ENCODE measurements at places on chromosomes 5 and 9. TPM values are rescaled to one million over a fixed set of nuclear protein-coding genes. Genes with fewer than 3 reads are reported as not detected.

DNA sequence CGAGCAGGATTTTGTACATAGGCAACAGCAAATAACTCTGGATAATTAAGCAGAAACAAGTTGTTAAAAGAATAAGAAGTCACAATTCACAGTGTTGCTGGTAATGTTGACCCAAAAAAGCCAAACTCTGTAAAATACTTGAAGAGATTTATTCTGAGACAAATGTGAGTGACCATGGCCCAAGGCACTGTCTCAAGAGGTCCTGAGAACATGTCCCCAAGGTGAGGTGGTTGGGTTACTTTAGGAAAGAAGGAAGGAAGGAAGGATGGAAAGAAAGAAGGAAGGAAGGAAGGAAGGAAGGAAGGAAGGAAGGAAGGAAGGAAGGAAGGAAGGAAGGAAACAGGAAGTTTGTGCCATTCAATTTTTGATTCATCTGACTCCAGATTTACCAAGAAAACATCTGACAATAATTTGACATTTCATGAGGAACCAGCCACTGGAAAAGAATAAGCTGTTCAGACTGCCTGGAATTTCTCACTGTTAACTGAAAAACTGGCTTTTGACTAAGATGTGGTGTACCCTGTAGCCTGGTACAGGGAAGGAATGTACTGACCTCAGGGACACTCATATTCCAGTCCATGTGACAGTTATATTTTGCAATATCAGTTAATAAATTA lies 295.9 kb upstream of the TNC start:
- no peak for DNase-seq

- no peak for DNase-seq
These were observed 135.8 kb downstream of the ROR2 start for GRCh38 chr9:91814201-91814600.

- DNase-seq: no peak
These were observed 54.4 kb downstream of the AUH start for GRCh38 chr9:91307279-91307678.

DNA sequence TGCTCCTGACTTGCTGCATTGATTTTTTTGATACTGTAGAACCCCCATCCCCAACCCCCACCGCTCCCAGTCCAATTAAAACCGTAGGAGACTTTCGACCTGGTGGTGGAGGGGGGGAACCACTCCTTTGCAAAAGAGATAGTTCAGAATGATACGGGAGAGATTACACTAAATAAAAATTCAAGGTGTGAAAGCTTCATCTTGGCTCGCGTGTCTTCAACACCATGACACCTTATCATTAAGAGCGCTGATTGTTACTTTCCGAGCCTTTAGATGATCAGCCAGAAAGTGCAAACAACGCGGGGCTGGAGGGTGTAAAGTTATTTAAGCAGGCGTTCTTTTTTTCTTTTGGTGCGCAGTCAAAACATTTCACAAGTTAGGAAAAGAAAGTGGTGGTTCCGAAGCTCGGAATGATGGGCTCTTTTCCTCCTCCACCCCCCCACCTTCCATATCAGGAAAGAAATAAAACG lies 1.3 kb upstream of the ZNF462 start:
- no peak for DNase-seq

DNA sequence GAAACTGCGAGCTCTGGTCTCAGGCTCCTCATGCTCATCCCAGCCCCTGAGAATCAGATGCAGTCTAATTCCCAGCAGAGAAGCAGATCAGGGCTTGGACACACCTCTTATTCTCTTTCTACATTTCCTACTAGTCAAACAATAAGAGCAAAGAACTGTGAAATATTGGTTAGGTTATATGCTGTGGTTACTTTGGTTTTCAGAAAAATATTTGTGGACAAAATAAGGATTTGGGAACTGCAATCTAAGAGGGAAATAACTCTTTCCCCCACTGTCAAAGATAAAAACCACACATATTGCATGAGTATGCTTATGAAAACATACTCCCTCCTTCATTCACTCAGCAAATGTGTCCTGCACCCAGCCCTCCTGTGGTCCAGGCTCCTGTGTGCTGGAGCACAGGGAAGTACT lies 164.5 kb upstream of the S1PR3 start:
- DNase-seq: no peak

- no peak for DNase-seq
These were observed 13.9 kb downstream of the MAP1B start for GRCh38 chr5:72121052-72121779.

DNA sequence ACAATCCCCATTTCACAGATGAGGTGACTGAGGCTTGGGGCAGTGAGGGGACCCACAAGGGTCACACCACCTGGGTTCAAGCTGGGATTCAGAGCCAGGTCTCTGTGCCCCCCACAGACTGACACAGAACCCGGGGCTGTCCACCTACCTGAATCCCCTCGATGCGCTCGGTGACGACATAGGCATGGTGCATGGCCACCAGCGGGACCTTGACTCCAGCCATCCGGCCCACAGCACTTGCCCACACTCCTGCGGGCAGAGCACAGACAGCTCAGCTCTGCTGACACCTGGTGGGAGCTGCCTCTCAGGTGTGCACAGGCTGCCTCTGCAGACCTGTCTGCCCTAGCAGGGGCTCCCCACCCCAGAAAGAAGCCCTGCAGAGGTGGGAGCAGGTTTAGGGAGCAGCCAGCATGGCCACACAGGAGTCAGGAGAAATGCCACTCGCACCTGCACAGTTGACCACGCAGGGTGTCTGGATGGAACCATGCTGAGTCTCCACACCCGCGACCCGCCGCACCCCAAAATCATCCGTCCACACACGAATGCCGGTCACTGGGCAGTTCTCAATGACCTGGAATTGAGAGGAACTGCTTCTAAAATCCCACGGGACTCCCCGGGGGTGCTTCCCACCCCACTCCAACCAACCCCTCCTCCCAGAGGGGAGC lies 8.4 kb downstream of the SARDH start:
- DNase-seq: no peak

DNA sequence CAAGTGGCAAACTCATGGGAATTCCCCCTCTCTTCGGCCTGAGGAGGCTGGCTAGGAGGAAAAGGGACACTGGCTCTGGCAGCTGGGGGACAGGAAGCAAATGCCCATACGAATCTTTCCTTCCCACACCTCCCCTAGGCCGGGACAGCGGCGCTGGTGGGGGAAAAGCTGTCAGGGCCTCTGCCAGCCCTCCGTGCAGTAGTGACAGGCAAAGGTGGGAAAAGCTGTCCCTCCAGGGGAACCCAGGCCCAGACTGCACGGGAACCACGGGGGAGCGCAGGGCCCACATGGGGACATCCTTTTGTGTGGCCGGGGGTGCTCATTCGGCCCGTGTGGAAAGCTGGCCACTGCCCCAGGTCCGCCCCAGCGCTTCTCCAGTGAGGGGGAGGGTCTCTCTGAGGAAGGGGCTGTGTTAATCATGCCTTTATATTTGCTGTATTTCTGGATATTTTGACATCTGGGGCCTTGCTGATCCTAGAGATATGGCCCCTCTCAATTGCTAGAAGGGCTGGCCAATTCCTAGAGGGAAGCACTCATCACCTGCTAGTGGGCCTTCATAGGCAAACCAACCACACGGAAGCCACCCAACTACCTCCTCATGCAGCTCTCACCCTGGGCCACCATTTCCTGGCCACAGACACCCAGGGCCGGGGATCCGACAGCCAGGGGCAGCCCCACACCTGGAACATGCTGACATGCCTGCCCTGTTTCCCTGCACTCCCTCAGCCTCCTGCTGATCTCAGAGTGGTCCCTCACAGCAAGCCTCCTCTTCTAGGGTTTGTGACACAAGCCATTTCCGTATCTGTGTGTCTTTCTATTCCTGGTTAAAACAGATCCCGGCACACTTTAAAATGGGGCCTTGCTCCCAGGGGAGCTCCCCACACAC lies 138.8 kb downstream of the ROR2 start:
- no peak for DNase-seq

DNA sequence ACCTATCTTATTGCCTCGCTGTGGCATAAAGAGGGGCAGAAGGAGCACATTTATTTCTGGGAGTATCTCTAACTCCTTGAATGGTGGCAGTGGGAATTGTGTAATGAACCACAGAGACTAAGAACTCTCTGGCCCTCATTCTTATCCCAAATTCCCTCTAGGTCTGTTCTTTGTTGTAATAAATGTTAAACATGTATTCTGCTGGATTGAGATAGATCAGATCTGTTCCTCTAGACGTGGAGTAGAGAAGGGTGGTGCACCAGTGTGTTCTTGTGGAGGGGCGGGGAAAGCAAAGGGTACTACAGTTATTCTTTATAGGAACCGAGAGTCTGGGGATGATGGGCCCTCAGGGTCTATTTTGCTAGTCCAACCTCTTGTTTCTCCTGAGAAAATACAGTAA lies 90.4 kb downstream of the UBE2R2 start:
- DNase-seq: no peak

GRCh38 chr9:24451346-24451745 lies 94.4 kb downstream of the IZUMO3 start:
- DNase-seq: no peak

DNA sequence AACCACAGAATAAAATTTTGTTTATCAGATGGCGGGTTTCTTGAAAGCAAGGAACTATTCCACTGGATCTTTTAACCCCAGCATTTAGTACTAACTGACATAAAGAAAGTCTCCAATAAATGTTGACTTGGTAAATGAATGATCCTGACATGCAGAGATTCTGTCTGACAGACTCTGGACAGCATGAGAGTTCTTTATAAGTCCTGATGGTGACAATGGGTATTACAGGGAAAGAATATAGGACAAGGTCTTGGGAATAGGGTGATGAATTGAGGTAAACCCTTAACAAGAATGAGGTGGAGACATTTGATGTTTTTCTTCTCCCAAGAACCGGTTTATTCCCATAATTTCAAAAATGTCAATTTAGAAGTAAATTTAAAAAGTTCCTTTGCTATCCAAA lies 453.9 kb downstream of the TUSC1 start:
- DNase-seq: no peak

DNA sequence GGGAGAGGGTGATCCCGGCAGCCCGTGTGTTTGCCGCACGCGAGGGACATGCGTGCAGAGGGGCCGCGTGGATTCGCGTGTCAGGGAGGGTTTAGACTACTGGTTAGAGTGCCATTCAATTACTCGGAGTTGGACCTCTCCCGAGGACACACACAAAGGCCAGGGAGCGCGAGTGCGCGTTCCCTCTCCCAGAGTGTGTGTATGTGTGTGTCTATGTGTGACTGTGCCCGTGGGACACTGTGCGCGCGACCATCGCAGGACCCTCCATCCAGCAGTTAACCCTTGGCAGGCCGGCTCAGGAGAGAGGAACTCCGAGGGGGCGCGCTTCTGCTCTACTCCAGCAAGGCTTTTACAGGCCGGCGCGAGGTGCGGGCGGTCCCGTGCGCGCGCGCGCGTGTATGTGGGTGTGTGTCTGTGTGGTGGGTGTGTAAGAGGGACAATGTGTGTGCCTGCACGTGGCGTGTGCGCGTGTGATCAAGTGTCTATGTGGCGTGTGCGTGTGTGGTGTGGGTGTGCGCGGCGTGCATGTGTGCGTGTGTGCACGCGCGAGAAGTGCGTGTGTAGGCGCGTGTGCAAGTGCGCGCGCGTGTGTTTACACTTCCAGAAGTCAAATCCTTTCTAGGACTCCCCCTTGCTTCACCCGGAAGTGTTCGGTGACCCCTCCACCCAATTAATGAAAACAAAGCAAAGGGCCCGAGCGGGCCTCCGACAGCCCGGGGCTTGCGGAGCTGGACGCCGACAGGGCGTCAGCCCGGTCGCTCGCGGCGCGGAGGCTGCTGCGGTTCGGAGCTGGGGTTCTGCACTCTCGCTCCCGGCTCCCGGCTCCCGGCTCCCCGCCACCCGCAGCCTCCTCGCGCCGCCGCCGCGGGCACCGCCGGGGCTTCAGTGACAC lies 75.3 kb upstream of the TBCA start:
- DNase-seq: no peak

- DNase-seq: no peak
These were observed 88.2 kb upstream of the NR3C1 start for GRCh38 chr5:143491646-143492045.

The SAPCD2 gene
- polyA plus RNA-seq: 5.4 TPM

The SAXO1 gene
- polyA plus RNA-seq: 0.25 TPM

The KCNIP1 gene
- polyA plus RNA-seq: 11.0 TPM

The PKN3 gene
- polyA plus RNA-seq: 10.1 TPM

The ACOT12 gene
- 0.43 TPM for polyA plus RNA-seq

The PDCD1LG2 gene
- polyA plus RNA-seq: not detected

The CEL gene
- polyA plus RNA-seq: 3.3 TPM
